NCI-H510A (cell line): ENCODE measurements at places on chromosomes 11 and 22.

DNA sequence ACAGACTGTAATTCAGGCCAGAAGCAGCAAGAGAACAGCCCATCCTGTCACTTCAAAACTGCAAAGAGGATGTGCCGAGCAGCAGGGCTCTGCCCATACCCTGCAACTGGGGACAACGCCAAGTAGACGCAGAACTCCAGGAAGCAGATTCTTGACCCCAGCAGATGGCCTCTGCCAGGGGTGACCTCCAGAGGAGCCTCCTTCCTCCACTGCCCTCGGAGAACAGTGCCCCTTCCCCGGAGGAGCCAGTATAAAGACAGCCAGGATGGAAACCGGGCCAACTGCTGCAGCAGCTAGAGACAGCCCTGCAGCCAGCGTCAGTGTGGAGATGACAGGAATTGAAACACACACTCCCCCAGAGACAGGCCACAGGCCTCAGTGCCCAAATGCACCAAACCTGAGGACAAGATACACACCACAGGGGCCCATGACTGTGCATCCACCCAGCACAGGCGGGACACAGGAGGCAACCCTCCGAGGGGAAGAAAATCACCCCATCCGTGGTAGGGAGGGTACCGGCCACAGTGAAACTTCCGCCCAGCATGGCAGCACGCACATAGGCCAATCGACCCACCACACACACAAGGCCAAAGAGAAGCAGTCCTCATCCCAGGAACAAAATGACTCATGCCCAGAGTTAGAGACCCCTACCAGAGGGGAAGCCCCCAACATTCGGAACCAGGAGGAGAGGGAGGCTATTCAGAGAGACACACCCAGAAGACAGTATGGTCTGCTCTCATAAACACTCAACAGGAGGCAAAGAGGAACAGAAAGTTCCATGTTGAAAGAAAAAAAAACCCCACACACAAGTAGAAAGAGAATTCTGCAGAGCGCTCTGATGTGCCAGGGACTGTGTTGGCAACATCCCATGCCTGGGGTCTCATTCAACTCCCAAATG lies 5.6 kb downstream of the AHNAK start:
- no peak for DNase-seq

- no peak for DNase-seq
Measured at GRCh38 chr11:133842053-133842452, 3.3 kb downstream of the SPATA19 start.

GRCh38 chr11:66728038-66728692 lies 851 bp downstream of the SPTBN2 start:
- no peak for DNase-seq

DNA sequence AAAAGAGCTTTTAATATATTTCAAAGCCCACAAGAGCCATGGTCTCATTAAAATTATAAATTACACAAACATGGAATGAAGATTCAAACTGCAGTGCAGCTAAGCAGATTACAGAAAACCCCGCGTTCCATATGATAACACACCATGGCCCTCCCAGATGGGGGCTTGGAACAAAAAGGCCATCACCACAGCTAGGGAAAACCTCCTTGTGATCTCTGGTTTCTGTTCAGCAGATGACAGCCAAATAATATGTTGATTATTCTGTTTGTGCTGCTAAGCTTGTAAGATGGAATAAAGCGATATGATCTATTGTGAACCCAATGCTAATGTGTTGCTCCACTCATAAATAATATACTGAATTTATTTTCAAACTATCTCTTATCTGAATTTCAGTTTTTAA lies 28.5 kb downstream of the IMMP1L start:
- DNase-seq = no peak

- no peak for DNase-seq
Measured at GRCh38 chr11:1619449-1619848, 2.5 kb downstream of the KRTAP5-4 start.

DNA sequence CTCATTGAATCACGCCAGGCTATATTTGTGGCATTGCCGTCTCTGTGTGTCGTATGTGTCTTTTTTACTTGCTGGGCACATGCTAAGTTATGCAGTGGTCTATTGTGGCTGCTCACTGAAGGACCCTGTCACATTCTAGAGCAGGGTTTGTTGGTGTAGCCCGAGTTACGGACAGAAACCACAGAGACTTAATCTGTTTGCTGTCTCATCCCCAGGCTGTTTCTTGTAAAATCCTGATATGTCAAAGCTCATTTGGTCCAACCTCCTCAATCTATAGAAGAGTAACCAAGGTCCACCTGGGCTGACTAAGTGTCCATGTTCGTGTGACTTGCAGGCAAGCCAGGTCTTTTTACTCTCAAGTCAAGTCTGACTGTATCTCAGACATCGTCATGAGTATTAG lies 5.0 kb downstream of the DPF2 start:
- no peak for DNase-seq

DNA sequence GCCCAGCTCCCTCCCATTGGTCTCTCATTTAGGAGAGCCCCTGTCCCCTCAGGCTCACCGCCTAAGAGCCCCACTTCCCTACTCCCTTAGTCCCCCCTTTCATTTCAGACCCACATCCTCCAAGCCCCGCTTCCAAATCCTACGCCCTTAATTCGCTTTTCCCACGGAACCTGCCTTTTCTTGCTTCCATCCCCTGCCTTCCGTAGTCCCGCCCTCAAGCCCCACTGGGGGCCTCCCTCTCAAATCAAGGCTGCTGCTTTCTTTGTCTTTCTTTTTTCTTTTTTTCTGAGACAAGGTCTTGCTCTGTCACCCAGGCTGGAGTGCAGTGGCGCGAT lies 396 bp downstream of the CCDC157 start:
- DNase-seq = no peak

DNA sequence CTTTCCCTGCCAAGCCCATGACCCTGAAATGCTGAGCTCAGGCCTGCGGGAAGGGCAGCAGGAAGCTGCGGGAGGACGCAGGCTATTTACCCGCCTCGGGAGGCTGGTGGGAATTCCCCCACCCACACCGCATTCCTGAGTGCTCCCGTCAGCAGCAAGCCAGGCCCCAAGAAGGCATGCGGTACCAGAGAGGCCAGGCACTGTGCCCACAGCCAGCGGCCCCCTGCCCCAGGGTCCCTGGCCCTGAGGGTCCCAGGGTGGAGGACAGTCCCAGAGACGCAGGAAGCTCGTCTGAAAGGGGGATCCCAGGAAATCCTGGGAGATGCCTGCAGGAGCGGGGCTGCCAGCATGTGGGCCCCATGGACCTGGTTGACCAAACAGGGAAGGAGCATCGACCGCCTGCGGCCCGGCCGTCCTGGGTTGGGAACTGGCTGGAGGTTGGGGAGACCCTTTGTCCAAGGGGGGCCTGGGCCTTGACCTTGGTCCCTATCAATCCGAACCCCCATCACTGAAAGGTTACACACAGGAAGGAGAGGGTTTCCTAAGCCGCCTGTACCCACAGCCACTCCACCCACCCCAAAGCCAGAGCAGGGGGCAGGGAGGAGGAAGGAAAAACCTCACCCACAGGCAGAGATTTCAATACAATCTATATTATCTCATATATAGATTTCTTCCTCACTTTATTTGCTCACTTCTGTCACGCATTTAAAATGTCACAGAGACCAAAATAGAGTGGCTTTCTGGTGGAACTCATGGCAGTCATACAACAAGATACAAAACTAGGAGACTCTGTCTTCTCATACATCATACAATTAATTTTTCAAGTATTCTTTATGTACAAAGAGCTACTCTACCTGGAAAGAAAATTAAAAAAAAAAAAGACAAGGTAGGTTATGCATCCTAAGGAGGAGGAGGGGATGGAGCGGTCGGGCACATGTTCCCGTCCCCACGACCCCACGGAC lies 17.1 kb downstream of the MAFF start:
- no peak for DNase-seq

- DNase-seq = peak; percentile 82
Measured at GRCh38 chr11:65791719-65792213, 4.9 kb downstream of the OVOL1 start.

DNA sequence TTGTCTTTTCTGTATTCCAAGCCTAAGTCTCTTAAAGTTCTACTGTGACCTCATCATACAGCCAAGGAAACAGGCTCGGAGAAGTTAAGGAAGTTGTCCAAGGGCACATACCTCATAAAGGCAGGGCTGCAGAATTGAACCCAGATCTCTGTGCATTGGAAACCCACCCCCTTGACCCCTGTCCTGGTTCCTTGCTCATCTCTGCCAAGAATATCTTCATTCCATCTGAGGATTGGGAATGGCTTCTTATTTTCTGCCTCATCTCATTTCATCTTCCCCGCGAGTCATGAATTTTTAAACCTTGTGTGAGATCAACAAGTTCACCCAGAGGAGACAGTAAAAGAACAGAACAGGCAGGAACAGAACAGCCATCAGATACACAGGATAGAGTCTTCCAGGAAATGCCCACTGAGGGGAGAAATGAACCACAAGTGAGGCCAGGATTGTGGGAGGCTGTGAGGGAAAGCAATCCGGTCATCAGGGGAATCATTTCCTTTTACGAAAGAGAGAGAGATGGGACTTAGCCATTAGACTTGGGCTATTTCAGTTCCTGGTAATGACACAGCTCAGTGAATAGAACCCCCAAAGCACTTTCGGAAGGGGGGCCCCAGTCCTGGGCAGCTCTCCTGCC lies 34.4 kb upstream of the LRRC10B start:
- no peak for DNase-seq

DNA sequence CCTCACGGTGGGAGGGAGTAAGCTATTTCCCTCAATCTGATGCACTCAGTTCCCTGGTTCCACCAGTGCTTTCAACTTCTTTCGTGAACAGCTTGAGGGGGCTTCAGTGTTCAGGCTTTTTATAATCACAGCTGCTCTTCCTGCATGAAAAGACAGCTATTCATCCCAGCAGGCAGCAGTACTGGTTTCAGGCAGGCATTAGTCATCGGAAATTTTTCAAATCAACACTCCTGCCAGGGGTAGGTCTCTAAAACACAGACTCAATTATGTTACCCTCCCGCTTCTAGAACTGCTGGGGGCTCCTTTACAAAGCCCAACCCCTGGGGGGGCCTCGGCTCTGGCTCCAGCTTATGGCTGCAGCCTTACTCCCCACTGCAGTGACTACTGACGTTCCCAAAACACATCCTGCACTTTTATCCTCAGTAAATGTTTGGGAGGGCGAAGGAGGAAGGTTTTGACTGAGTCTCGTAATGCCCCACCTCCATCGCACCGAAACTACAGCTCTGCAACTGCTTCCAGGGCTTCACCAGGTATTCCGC lies 5.8 kb downstream of the POLDIP3 start:
- DNase-seq = no peak

GRCh38 chr11:126311401-126312291 lies 7.8 kb downstream of the DCPS start:
- DNase-seq = no peak

- DNase-seq = no peak
Measured at GRCh38 chr11:75968021-75968625, 153.1 kb downstream of the UVRAG start.

GRCh38 chr22:38171927-38172831 lies 9.5 kb downstream of the PLA2G6 start:
- no peak for DNase-seq

DNA sequence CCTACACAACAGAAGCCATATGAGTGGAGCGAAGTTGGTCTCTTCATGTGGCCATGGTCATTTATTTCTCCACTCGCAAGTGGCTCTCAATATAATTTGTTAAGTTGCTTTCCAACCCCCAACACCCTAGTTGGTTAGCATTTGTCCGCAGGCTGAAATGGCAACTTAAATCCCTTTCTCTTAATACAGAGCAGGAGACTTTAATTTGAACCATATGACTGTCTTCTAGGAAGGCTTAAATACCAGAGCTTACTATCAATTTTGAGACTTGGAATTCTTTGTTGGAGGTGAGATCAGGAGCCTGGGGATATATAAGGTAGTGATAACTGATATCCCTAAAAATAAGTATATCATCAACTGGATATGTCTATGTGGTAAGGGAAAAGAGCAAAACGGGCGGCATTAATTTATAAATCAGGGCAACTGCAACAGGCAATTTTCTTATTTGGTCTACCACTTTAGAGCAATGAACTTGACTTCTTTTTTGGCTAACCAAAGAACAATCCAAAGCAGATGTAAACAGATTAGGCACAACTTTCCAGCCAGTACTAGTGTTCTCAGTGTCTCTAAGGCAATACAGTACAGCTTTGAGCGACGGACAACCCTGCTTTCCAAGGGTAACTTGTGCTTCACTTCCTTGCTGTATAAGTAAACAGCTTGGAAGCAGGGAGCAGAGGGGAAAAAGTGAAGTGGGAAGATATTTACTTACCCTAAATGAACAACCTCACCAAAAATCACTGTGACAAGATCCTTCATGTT lies 74.7 kb upstream of the APOA1 start:
- DNase-seq = no peak

- DNase-seq = peak; percentile 54
Measured at GRCh38 chr11:126140926-126141280, 70.5 kb downstream of the RPUSD4 start.

DNA sequence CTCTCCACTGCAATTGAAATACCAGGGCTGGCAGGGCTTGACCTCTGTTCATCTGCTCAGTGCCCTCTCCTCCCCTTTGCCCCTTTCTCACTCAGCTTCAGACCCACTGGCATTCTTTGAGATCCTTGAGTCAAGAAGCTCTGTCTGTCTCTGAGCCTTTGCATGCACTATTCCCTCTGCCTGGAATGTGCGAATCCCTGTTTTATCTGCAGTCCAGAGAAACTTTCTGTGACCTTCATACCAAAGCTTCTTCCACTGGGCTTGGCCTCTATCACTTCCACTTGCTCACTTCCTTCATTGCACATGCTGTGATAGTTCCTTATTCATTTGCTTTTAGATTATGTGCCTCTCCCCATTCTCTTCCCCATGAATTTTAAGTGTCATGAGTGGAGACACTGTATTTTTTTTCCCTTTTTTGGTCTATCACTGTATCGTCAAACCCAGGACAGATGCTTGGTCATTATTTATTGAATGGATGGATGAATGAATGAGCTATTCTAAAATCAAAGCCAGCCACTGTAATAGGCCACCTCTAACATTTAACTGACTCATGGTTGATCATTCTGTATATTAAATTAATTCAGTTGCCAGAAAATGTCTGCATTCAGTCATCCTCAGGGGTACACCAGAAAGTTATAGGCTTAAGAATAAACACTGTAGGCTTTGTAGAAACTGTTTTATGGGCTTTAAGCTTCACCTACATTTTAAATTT lies 88.7 kb upstream of the TIMP3 start:
- DNase-seq = no peak

DNA sequence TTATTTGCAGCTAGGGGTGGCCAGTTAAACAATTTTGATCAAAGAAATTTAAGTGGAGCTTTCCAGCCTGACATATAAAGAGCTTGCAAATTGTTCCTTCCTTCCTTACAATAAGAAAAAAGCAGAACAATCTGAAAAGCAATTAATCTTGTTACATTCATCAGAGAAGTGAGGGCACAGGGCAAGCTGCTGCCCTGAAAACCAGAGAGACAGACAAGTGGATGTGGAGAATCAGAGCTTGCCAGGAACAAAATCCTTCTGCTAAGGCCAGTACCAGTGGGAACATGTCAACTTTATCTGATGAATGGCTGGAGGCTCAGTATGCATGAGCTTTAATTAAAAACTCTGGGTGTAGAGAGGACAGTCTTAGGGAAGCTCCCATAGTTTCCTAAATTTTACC lies 8.8 kb downstream of the CCDC179 start:
- DNase-seq = no peak

DNA sequence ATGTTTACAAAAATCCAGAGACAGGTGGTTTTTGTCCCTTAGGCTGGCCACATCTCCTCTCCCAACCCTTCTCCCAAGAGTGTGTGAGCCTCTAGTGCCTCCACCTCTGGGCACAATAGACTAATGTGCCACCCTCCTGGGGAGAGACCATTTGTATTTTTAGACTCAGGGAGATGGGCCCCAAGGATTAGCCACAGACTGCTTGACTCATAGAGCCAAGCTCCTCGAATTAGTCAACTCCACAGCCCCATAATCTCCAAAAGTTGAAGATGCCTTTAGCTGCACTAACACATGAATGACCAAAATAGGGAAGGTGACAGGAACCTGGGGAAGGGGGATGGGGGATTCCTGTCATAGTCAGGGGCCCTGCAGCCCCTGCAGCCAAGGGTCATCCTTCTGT lies 53.0 kb upstream of the LRRC32 start:
- DNase-seq = no peak
